Activated naive CD4-positive, alpha-beta T cell treated with Interleukin-2 at 50 U/mL for 16 hours (primary cell): ENCODE measurements at places on chromosomes 2 and 18.

GRCh38 chr2:49237867-49238603 lies 83.7 kb upstream of the FSHR start:
- no peak for DNase-seq

- DNase-seq = no peak
Measured at GRCh38 chr2:12861344-12861930, 144.7 kb downstream of the TRIB2 start.

DNA sequence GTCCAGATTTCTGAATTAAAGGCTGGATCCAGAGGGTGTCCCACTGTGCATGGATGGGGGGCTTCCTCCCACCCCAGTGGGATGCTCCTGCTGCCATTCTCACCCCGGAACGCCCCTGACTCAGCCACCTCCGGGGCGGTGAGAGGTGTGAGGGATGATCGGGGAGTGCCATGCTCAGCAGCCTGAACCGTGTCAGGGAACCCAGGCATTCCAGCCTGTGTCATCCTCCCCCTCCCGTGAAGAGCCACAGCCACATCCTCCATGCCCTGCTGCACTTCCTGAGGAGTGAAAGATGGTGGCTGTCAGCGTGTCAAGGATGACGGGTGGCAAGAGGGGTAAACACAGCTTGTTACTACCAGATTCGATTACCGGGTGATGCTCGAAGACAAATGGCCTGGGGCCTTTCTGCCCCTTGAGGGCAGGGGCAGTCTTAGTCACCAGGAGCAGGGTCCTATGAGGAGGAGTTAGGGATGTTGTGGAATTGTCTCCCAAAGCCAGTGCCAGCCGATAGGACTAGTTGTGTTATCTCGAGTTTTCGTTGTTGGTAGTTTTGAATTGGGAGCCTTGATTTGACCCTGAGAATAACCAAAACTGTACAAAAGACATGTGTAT lies 80.8 kb downstream of the TCF7L1 start:
- DNase-seq = no peak

DNA sequence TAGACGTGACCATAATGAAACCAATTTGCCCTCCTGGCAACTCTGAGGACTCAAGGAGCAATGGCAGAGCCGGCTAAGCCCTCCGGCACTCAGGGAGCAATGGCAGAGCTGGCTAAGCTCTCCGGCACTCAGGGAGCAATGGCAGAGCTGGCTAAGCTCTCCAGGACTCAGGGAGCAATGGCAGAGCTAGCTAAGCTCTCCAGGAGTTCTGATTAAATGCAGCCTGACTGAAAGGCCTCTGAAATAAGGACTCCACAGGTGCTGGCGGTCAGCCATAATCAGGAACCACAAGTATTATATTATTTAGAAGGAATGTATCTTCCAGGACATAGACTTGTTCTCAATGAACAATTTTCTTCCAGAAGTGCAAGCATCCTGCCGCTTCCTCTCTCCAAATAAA lies 65.2 kb downstream of the C2orf76 start:
- DNase-seq = no peak

DNA sequence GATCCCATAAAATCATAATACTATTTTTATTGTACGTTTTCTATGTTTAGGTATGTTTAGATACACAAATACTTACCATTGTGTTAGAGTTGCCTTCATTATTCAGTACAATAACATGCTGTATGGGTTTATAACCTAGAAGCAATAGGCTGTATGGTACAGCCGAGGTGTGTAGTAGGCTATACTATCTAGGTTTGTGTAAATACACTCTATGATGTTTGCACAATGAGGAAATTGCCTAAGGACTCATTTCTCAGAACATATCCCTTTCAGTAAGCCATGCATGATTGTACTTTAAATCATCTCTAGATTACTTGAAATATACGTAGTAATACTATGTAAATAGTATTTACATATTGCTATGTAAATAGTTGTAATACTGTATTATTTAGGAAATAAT lies 156.7 kb downstream of the CDCA7 start:
- no peak for DNase-seq

GRCh38 chr18:26407736-26408601 lies 140.4 kb downstream of the KCTD1 start:
- no peak for DNase-seq

GRCh38 chr2:233976690-233977294 lies 59.6 kb downstream of the TRPM8 start:
- DNase-seq = no peak

- DNase-seq = no peak
Measured at GRCh38 chr18:6504605-6505497, 90.1 kb upstream of the L3MBTL4 start.

DNA sequence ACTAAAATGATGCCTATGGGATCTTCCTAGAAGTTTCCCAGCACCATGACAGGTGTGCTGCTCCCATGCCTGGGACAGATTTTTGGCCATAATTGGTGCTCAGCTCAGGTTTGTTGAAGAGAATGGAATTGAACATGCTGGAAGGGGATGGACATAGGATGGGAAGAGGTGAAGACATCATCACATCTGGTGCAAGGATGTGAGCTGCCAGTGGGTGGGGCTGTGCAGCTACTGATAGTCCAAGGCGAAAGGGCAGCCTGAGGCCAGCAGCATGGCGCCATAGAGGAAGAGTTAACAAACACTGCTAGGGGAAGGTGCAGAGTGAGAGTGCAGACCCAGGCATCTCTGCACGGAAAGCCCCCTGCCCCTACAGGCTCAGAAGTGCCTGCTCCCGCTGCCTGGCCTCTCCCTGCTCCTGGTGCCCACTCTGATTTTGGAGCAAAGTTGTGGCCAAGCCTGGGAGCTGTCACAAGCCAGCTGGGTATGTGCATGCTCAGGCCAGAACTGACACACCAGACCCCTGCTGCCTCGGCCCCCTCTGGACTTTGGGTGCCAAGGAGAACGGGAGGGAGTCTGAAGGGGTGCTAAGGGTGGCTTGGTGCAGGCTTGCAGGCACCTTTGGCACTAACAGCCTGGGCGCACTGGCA lies 178.6 kb downstream of the ZBTB7C start:
- DNase-seq = no peak

DNA sequence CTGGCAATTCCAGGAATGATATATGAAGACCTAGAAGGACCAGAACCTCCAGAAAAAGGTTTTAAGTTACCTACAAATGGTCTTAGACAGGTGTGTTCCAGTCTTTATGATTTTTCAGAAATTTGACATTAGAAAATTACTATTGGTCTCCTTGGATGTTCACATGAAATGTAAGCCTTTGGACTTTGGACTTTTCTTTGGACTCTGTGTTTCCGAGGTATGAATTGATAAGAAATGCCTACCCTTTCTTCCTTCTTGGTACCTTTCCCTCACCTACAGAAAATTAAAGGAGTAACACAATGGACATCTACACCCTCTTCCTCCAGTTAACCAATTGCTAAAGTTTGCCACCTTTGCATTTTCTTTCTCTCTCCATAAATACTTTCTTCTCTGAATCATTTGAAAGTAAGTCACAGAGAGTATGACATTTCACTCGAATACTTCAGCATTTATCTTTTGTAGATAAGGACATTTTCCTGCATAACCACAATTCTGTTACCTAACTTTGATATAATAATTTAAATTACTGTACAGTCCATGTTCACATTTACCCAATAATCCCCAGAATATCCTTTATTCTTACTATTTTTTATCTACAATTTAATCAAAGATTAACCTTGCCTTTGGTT lies 26.2 kb downstream of the CEP192 start:
- no peak for DNase-seq

DNA sequence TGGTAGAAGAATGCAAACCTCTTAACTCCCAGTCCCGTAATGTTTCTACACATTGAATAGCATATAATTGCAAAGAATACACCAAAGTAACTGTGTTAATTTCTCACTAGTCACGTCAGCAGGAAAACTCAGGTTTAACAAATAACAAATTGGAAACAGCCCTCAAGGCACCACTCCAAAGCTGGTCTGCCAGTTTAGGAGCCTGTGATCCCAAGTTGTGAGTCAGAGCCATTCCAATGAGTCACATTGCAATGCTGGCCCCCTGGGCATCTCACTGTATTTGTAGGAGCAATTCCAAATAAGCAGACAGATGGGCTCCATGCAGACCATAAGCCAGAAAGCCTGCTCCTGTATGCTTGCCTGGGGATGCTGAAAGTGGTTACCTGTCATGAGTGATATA lies 143.2 kb upstream of the SETBP1 start:
- no peak for DNase-seq

DNA sequence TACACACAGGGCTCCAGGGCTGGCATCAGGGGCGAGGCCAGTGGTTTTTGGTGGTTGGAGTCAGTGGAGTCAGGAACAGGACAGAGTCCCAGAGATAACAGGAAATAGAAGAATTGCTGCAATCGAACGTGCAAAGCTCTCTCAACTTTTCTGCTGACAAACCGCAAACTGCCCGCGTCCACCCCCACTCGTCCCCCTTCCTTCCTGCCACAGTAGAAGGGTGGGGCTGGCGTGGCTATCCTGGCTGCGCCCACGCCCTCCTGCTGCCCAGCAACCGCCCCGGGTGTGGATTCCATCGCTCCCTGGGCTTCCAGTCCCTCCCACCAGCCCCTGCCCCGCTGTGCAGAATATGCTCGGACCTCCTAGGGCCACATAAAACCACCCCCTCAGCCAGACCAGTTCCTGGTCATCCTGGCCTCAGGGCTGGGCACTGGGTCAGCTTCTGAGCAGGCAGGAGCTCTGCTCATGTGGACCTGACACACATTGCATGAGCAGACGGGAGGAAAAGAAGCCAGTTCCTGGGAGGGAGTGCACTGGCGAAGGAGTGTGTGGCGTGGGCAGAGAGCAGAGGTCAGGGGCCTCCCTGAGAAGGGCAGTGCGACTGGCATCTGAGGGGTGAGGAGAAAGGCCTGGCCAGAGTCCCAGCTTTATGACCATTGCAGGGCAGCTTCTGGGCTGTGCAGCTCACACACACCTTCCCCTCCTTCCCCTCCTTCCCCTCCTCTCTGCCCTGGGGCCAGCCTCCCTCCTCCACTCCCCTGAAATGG lies 85.4 kb upstream of the ATG16L1 start:
- peak; percentile 37 for DNase-seq

DNA sequence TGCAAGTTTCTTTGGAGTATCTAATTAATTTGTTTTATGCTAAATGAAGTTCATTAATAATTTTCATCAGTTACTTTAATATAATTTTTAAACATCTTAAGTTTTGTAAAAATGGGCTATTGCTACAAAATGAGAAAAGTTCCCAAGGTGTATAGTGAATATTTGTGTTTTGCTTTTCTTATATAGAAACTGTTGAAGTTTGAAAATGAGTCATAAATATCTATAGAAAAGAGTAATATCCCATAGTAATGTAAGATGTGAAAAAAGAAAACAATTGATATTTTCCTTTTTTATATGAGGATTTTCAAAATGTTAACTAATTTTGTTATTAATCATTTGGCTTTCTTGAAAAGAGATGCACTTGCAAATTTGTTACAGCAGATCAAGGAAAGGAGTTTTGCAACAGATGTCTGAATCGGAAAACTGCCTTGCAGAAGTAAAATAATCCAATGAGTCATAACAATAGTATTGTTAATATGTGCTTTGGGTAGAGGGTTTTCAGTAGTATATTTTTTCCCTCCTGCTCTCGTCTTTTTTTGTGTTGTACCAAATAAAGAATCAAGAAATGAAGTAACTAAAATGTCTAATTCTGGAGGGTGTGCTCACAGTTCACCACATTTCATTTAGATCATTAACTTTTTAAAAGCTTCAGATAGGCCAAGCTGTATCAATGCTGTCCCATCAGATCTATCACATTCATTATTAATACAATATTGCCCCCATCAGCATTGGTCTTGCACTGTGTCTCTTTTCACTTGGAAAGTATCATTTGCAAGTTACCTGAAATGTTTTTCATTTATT lies 15.5 kb downstream of the DUSP19 start:
- no peak for DNase-seq

DNA sequence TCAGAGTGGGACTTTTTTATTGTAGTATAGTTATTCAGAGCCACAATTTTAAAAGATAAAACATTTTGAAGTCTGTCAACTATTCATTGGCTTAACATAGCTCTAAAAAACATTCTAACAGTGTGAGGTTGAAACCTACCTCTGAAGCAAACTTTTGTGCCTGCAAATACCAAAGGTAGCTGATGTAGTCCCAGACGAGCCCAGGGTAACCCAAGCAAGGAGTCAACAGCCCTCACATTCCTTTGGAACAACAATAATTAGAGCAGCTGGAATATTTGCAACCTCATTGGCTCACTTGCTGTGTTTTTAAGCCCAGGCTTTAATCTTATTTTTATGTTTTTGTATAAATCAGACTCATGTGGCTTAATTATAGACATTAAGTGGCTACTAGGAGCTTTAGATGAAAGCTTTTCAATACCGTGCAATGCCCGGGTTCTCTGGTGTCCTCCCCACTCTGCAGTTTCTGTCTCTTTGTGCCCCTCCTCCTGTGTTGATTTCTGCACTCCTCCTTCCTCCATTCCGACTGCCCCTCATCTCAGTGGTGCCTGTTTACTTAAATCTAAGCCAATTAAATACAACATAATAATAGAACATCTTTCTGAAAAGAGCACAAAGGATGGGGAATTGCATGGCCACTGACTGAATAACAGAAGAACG lies 157.9 kb upstream of the UNC80 start:
- DNase-seq = no peak

GRCh38 chr2:41791523-41791922 lies 256.3 kb upstream of the PKDCC start:
- no peak for DNase-seq

DNA sequence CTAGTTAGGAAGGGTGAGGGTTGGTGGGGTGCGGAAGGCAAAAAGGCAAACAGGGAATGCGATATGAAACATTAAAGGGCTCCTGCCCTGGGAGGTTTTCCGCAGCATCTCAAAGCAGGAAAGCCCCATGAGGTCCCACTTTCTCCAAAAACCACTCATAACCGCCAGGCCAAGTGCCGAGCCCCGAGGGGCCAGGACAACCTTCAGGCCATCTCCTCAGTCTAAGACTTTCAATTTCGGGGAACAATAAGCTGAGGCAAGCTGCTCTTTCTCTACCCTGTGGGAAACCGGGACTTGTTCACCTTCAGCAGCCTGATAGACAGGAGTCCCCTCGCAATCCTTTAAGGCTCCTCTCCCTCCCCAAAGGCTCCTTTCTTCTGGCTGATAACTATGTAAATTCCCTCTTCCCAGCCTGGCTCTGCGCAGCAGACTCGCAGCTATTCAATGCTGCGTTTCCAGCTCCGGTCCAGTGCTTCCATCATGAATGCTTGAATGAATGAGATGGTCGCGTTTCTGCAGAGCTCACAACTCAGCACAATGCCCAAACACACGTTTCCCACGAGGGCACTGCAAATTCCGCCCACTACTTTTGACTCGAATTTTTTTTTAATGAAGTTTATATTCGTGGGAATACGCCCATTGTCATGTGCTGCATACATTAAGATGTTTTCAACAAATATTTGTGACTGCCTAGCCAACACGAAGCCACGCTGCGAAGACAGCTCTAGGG lies 1.4 kb downstream of the LAMA1 start:
- no peak for DNase-seq
